Activated naive CD8-positive, alpha-beta T cell treated with anti-CD3 and anti-CD28 coated beads, Interleukin-2, amount 50 U/mL, for 24 hours (primary cell): ENCODE measurements at places on chromosomes 3 and 15.

DNA sequence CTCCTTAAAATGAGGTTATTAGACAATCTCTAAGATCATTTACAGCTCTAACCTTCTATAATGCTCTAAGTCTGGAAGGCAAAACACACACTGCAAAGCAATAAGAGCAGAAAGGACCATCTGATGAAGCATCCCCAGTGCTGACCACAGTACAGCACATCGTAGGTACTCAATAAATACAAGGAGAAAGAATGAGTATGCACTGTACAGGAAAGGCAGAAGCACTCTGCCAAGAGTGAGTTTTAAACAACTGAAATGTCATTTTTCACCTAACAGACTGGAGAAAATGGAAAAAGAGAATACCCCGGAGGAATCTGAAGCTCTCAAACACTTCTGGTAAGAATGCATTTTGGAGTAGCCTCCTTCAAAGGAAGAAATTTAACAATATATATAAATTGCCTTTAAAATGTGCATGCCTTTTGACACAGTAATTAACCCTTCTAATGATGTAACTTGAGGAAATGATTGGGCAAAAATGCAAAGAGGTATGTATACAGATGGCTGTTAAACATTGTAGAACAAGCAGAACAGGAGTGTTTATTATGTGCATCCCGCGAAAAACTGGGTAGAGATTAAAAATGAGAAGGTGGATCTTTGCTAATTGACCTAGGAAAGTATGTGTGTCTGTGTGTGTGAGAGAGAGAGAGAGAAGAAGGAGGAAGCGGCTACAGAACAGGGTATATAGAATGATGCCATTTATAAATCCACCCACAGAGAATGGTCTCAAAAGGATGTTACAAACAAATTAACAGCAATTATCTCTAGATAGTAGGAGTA, 8.0 kb upstream of the OXTR start:
- no peak for DNase-seq

DNA sequence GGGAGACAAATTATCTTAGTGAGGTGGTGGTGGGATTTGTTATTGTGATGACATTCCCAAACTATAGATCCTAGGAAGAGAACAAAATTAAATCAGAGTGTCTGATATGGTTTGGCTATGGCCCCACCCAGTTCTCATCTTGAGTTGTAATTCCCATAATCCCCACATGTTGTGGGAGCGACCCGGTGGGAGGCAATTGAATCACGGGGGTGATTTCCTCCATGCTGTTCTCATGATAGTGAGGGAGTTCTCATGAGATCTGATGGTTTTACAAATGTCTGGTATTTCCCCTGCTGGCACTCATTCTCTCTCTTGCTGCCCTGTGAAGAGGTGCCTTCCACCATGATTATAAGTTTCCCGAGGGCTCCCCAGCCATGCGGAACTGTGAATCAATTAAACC, 62.0 kb downstream of the RPL22L1 start:
- no peak for DNase-seq

GRCh38 chr3:4814305-4814903, 164.8 kb upstream of the BHLHE40 start:
- DNase-seq, result no peak

DNA sequence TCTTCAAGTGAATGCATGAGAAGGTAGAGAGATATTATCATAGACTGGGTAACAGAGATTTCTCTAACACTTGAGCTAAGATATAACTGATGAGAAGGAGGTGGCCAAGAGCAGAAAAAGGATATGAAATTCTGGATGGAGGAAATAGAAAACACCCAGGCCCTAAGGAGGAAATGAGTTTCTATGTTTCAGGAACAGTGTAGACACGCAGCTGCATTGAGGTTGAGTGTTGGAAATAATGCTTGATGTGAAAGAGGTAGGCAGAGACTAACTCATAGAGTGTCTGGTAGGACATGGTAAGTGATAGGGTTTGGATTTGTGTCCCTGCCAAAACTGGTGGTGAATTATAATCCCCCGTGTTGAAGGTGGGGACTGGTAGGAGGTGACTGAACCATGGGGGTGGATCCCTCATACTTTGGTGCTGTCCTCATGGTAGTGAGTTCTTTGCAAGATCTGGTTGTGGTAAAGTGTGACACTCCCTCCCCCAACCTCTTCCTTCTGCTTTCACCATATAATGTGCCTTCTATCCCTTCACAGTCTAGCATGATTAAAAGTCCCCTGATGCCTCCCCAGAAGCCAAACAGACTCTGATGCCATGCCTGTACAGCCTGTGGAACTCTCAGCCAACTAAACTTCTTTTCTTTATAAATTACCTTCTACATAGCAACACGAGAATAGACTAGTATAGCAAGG, 787.3 kb downstream of the EDEM1 start:
- DNase-seq, result no peak

GRCh38 chr3:38137615-38138348, 679 bp upstream of the MYD88 start:
- peak; percentile 48 for DNase-seq

- no peak for DNase-seq
These were observed 405.5 kb upstream of the CNTN4 start for GRCh38 chr3:1693145-1693544.

DNA sequence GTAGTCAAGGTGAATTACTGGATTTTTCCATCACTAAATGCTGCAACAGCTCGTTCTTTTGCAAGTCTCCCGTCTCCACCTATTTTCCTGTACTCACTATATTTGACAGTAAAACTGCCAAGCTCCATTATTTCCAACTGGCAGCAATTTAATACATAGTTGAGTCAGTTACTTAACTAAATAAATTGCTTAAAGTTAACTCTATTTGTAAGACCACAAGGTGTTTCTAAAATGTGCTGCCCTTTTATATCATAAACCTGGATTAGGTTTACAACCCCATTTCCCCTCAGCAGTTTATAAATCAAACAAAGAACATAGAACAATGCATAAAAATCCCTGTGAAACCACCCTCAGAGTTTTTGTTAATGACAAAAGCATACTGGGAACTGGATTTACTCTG, 211.4 kb upstream of the DPH6 start:
- DNase-seq, result no peak

DNA sequence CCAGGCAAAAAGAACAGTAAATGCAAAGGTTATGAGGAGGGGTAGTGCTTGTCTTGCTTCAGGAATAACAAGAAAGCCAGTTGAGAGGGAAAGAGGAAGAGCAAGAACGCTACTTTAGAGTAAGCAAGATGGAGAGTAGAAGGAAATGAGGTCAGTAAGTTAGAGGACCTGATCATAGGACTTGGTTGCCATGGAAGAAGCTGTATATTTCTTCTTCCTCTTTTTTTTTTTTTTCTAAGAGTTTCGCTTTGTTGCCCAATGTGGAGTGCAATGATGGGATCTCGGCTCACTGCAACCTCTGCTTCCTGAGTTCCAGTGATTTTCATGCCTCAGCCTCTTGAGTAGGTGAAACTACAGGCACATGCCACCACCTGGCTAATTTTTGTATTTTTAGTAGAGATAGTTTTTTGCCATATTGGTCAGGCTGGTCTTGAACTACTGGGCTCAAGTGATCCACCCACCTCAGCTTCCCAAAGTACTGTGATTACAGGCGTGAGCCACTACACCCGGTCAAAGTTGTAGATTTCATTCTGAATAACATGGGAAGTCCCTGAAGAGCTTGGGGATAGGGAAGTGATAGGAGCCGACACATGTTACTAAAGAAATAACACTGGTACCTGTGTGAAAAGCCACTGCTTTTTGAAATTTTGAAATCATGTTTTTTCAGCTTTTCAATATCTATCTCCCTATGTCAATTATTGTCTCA, 527.9 kb upstream of the NAALADL2 start:
- no peak for DNase-seq

- DNase-seq, result no peak
These were observed 5.0 kb upstream of the KPNA1 start for GRCh38 chr3:122519693-122520092.

- no peak for DNase-seq
These were observed 209.2 kb downstream of the TBL1XR1 start for GRCh38 chr3:176987901-176988650.

DNA sequence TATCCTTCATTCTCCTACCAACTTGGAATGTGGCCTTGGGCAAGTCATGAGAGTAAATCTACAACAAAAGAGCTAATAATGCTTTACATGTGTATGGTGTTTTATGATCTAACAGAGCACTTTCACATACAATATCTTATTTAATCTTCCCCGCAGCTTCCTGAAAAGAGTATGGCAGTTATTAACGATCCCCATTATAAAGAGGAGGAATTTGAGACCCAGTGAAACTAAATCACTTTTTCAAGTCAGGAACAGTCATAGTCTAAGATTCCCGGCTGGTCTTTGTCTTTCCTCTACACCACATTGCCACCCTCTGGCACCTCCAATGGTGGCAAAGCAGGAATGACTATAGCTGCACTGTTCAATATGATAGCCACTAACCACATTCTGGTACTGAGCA, 69.7 kb upstream of the CMSS1 start:
- no peak for DNase-seq

- DNase-seq, result peak; percentile 58
These were observed 319 bp downstream of the LNP1 start for GRCh38 chr3:100401674-100402041.

GRCh38 chr15:62931650-62932049, 110.9 kb upstream of the TPM1 start:
- no peak for DNase-seq

- no peak for DNase-seq
These were observed 1.6 kb downstream of the WDR72 start for GRCh38 chr15:53757906-53758305.

DNA sequence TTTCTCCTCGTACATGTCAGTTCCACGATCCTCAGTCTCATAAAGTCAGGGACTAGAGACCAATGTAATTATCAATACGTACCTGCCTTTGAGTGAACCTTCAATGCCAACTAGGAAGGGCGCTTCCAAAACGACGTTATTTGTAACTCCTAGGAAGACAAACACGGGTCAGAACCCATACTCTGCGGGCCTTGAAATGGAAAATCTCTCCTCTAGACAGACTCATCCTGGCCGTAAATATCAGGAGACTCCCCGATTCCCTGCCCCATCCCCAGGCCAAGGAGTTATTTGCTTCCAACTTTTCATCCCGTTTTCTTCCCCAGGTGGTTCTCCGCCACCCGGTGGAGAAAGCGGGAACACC, 578 bp downstream of the OIP5 start:
- no peak for DNase-seq
